CD4-positive, alpha-beta T cell treated with Interleukin-21 for 1 hour (primary cell): ENCODE measurements at places on chromosomes 6 and 20.

- no peak for DNase-seq
These were observed 1.4 kb upstream of the MICAL1 start for GRCh38 chr6:109456710-109457561.

GRCh38 chr6:132812255-132812732, 2.1 kb upstream of the RPS12 start:
- peak; percentile 41 for DNase-seq

- peak; percentile 56 for DNase-seq
These were observed 402 bp upstream of the TAF8 start for GRCh38 chr6:42049948-42050296.

- no peak for DNase-seq
These were observed 4.2 kb upstream of the RSPO3 start for GRCh38 chr6:127114214-127114760.

- peak; percentile 19 for DNase-seq
These were observed 79.0 kb downstream of the NRSN1 start for GRCh38 chr6:24205020-24205492.

GRCh38 chr6:77457720-77458349, 5.5 kb downstream of the HTR1B start:
- DNase-seq, result peak; percentile 25

DNA sequence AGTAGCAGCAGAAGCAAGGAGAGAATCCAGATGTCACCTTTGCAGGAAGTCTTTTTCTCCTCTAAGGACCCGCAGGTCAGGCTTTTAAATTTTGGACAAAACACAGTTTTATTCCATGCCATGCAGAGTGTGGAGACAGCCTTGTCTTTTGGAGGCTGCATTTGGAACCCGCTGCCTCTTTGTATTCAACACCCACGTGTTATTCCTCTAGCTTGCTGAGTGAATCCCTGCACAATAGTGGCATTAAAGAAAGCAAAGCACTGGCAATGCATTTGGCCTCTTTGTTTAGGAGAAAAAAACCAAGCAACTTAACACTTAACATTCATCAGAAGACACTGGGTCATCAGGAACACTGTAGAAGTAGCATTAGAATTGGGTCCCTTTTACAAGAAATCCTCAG, 43.5 kb downstream of the TFAP2B start:
- no peak for DNase-seq

DNA sequence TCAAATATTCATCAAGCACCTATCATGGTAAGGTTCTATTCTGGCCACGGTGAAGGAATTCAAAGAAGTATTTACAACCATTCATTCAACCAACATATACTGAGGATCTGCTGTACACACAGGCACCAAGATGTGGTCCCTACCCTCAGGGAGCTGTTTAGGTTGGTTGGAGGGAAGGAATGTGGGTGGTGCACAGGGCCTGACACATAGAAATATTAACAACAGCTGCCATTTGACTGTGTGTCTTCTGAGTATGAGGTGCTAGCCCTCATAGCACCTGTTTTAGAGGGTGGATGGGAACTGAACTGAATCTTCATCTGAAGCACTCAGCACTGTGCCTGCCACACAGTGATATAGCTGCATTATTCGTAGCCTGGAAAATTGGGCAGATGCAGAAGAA, 7.3 kb downstream of the SNPH start:
- no peak for DNase-seq

DNA sequence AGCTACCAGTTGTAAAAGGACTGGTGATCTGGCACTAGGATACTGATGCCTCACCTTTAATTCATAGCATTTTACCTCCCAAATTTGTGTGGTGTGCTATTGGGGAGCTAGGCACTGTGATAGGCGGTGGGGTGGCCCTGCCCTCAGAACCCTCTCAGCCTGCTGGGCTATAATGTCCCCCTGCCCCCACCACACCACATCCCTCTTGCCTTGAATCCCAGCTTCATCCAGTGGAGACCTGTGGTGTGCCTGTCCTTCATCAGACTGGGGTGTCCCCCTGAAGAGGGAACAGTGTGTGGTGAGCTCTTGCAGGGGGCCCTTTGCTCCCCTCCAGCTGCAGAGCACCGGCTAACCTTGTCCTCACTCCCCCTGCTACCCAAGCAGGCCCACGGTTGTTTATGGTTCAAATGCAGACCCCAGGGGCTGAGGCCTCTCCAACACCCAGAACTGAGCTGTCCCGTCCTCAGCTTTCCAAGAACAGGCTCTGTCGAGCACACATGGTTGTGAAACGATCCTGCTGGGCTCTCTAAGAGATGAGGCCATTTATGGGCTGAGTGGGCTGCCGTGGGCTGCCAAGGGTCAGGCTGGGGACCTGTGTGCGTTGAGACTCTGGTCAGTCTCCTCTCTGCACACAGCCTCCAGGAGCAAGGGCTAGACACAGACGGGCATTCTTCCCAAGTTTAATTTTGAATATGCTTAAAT, 26.9 kb upstream of the VEGFA start:
- DNase-seq, result no peak

- DNase-seq, result no peak
These were observed 392.8 kb downstream of the ADGRB3 start for GRCh38 chr6:69027861-69028260.

DNA sequence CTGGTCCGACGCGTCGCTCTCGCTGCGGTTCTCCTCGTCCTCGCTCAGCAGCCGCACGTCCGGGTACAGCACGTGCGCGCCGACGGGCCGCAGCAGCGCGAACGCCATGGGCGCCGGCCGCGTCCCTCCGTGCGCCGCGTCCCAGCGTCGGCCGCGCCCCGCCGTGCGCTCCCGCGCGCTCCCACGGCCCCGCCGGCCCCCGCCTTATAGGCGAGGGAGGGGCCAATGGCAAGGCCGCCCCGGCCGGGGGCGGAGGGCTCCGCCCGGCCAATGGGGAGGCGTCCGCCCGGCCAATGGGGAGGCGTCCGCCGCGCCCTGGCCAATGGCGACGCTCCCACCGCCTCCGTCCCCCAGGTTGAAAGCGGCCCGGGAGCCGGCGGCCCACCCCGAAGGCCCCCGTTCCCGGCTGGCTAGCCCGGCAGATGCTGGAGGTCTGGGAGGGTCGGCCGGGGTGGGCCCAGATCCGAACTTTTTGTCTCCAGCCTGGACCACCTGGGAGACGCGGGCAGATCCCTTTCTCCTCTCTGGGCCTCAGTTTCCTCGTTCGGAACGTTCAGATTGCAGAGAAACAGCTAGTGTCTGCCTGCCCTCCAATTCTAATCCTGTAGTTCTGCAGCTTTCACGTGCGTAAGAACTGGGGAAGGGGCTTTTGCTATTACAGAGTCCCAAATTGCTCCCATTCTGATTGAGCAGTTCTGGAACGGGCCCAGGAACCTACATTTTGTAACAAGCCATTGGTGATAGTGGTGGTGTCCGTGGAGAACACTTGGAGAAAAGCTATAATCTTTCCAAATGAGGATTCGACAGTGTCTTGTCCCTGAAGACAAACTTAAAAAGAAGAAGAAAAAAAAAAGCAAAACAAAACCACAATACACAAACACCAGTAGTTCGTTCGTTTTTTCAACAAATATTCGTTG, at the start of gene TCF15:
TSS of gene TCF15 (minus strand) at position 180 of the 917 bp plus-strand sequence. CDS start at position 108, 72 bp downstream.
- DNase-seq, result no peak

- DNase-seq, result peak; percentile 79
These were observed 27.5 kb upstream of the BCLAF1 start for GRCh38 chr6:136317021-136317694.

- DNase-seq, result no peak
These were observed 66.5 kb upstream of the SLC35F1 start for GRCh38 chr6:117840541-117840983.

DNA sequence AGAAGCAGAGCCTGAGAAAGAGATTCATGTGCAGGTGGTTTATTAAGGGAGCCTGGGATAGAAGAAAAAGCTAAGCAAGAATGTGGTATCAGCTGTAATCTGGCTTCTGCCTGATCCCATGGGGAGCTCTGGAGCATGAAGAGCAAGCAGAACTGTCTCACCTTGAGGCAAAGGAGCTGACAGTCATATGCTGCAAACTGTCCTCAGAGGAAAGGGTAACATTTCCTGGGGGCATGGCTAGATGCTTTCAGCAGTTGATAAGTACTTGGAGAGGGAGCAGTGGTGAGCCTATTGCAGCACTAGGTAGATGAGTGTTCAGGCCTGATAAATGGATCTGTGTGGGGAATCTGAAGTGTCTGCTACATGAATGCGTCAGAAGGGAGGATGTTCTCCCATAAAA, 621.5 kb upstream of the BTBD3 start:
- DNase-seq, result no peak

GRCh38 chr6:24430086-24430485, 27.4 kb downstream of the MRS2 start:
- no peak for DNase-seq

DNA sequence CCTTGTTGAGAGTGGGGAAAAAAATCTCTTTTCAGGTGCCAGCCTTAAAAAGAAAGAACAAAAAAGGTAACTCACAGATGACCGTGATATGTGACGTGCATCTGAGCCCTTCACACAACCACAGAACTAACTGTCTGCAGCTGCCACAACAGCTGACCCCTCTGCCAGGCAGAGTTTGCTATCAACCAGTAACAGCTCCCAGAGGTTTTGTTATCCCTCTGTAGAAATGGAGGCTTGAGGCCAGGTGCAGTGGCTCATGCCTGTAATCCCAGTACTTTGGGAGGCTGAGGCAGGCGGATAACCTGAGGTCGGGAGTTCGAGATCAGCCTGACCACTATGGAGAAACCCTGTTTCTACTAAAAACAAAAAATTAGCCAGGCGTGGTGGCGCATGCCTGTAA, 42.8 kb downstream of the SLC52A3 start:
- no peak for DNase-seq

- DNase-seq, result no peak
These were observed 168.0 kb upstream of the ID4 start for GRCh38 chr6:19669206-19669605.

- DNase-seq, result no peak
These were observed 21.1 kb upstream of the SERPINB1 start for GRCh38 chr6:2862712-2863181.
